Central memory CD8-positive, alpha-beta T cell (primary cell): ENCODE measurements at places on chromosomes 7 and 10.

GRCh38 chr10:123402656-123403055, 248.5 kb downstream of the BUB3 start:
- DNase-seq: no peak
- no peak overlapping the region for H3K27ac ChIP-seq
- H3K27me3 ChIP-seq: peaks cover 15% of the 10 kb centered on the region
- no peaks in the 10 kb centered on the region for H3K36me3 ChIP-seq
- no peak overlapping the region for H3K4me3 ChIP-seq
- H3K4me1 ChIP-seq: no peaks in the 10 kb centered on the region

DNA sequence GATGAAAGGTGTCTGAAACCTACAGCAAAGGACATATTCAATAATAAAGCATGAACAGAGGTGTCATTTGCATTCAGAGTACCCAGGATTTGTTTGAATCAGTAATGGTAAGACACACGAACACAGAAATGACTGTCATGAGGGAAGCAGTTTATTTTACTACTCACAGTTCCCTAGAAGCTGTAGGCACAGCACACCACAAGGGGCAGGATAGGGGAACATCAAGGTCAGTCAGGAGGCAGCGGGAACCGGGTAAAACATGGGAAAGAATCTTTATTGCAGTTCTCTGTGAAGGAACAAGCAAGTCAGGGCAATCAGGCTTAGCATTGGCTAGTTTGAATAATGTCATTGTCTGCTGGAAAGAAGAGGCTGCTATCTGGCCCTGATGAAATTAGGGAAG, 70.2 kb upstream of the PDSS1 start:
- peaks cover 2% of the 10 kb centered on the region for H3K36me3 ChIP-seq
- H3K4me3 ChIP-seq: no peak overlapping the region
- no peak for DNase-seq
- peaks cover 74% of the 10 kb centered on the region for H3K27me3 ChIP-seq

DNA sequence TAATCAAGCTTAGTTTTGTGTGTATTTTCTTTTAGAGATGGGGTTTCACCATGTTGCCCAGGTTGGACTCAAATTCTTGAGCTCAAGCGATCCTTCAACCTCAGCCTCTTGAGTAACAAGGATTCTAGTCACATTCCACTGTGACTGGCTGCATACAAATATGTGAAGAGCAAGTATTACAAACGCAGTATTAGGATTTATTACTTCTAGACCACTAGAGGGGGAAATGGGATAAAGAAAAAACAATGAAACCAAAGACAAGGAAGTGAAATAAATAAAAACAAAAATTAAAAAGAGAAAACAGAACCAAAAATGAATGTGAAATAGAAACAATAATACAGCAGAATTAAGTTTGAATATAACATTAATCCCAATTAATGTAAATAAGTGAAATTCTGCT, 308.7 kb downstream of the ANKRD30A start:
- no peaks in the 10 kb centered on the region for H3K36me3 ChIP-seq
- no peak overlapping the region for H3K27ac ChIP-seq
- no peak for DNase-seq
- H3K27me3 ChIP-seq: no peaks in the 10 kb centered on the region

DNA sequence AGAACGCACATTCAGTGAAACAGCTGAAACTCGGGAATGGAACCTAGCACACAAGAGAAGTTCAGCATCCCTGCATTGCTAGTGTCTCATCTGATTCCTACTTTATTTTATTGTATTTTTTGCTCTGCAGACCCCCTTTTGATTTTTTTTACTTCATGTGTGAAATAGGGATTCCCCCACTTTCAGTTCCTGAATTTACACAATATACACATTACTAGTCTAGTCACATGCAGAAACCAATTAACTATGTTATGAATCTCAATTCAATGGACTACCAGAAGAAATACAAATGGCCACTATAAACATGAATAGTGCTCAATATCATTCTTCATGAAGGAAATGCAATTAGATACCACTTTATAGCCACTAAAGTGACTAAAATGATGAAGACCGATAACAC, 386.1 kb upstream of the COBL start:
- DNase-seq: no peak
- H3K27ac ChIP-seq: no peak overlapping the region
- no peak overlapping the region for H3K4me3 ChIP-seq
- H3K4me1 ChIP-seq: no peaks in the 10 kb centered on the region
- H3K36me3 ChIP-seq: no peaks in the 10 kb centered on the region

GRCh38 chr10:44845361-44846175, 65.6 kb upstream of the TMEM72 start:
- H3K27me3 ChIP-seq: peaks cover 32% of the 10 kb centered on the region
- H3K4me1 ChIP-seq: no peaks in the 10 kb centered on the region
- DNase-seq: no peak
- H3K27ac ChIP-seq: no peak overlapping the region

GRCh38 chr7:100221231-100221718, 1.5 kb downstream of the PVRIG start:
- peak overlapping the region; percentile 98 for H3K27ac ChIP-seq
- H3K27me3 ChIP-seq: no peaks in the 10 kb centered on the region
- peak overlapping the region; percentile 95 for H3K4me3 ChIP-seq
- H3K36me3 ChIP-seq: peaks cover 58% of the 10 kb centered on the region
- peaks cover 69% of the 10 kb centered on the region for H3K4me1 ChIP-seq
- DNase-seq: peak; percentile 59

- peaks cover 6% of the 10 kb centered on the region for H3K4me1 ChIP-seq
- no peak overlapping the region for H3K4me3 ChIP-seq
- H3K27me3 ChIP-seq: peaks cover 66% of the 10 kb centered on the region
- peaks cover 1% of the 10 kb centered on the region for H3K36me3 ChIP-seq
- H3K27ac ChIP-seq: no peak overlapping the region
- DNase-seq: no peak
Observed at GRCh38 chr10:113126229-113127201, 176.5 kb downstream of the TCF7L2 start.

DNA sequence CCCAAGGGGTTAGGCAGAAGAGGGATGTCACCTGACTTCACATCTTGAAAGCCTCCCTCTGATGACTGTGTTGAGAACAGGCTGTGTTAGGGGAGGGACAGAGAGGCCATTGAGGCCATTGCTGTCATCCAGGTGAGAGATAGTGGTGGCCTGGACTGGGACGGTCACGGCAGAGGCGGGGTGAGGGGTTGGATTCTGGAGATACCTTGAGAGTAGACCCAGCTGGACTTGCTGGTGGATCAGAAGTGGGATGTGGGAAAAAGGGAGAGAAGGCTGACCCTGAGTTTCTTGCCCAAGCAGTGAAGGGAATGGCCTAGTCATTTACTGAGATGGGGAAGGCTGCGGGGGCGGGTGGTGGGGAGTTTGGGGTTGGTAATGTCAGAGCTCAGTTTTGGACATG, 13.6 kb downstream of the MTURN start:
- no peak overlapping the region for H3K27ac ChIP-seq
- H3K4me3 ChIP-seq: no peak overlapping the region
- no peaks in the 10 kb centered on the region for H3K27me3 ChIP-seq
- H3K36me3 ChIP-seq: peaks cover 2% of the 10 kb centered on the region
- peaks cover under 1% of the 10 kb centered on the region for H3K4me1 ChIP-seq

DNA sequence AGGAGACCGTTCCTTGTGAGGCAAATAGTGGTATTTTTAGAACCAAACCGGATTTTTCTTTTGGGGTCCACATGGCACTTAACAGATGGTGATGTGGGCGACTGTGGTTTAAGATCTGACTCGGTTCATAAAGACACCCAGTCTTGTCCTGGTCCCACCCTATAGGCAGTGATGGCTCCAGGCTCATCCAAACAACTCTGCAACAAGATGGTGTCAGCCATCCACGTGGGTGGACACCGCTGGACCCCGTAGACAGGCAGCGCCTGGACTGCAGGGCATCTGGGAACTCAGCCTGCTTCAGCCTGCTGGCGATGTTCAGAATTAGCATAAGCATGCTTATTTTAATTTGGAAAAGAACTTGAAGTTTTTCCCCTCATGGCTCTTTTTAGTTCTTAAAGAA, 258.4 kb upstream of the FZD1 start:
- H3K4me1 ChIP-seq: no peaks in the 10 kb centered on the region
- H3K4me3 ChIP-seq: no peak overlapping the region
- no peak overlapping the region for H3K27ac ChIP-seq
- H3K36me3 ChIP-seq: no peaks in the 10 kb centered on the region
- H3K27me3 ChIP-seq: no peaks in the 10 kb centered on the region
- no peak for DNase-seq

- no peak overlapping the region for H3K4me3 ChIP-seq
- DNase-seq: no peak
- no peaks in the 10 kb centered on the region for H3K4me1 ChIP-seq
- no peaks in the 10 kb centered on the region for H3K36me3 ChIP-seq
- peaks cover 92% of the 10 kb centered on the region for H3K27me3 ChIP-seq
Observed at GRCh38 chr10:77686096-77686495, 48.5 kb upstream of the KCNMA1 start.

DNA sequence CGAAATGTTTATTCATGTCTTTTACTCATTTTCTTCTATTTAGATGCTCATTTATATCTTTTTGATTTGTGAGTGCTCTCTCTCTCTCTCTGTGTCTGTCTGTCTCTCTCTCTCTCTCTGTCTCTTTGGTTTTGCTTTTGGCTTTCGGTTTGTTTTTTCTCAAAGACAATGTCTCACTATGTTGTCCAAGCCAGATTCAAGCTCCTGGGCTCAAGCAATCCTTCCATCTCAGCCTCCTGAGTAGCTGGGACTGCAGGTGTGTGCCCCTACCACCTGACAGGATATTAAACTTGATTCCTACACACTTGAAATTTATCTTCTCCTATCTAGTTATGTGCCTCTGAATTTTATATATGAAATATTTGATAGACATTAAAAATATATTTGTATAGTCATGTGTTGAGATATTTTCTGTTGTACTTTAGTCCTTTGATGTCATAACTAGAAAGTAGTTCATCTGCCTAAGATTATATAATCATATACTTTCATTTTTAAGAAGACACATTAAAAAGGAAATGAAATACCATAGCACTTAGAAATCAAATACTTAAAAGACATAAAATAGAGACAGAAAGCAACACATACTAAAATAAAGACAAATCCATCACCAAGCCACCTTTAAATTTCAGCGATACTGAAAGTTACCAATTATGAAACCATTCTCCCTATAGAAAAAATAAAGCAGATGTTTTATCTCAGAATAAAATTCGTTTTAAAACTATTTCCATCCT, 68.1 kb upstream of the SFMBT2 start:
- no peak for DNase-seq
- H3K4me3 ChIP-seq: peak overlapping the region; percentile 41
- H3K27me3 ChIP-seq: no peaks in the 10 kb centered on the region
- peaks cover 55% of the 10 kb centered on the region for H3K4me1 ChIP-seq

- H3K27ac ChIP-seq: no peak overlapping the region
- no peaks in the 10 kb centered on the region for H3K36me3 ChIP-seq
- H3K27me3 ChIP-seq: no peaks in the 10 kb centered on the region
Observed at GRCh38 chr7:125468855-125469174, 539.2 kb upstream of the POT1 start.
